Activated T-helper 17 cell treated with anti-CD3 and anti-CD28 coated beads, Interleukin-2, amount 50 U/mL, for 72 hours (primary cell): ENCODE measurements at places on chromosomes 3 and 15. TPM values are rescaled to one million over a fixed set of nuclear protein-coding genes. Genes with fewer than 3 reads are reported as not detected.

CACNA1D gene
- total RNA-seq, result 0.56 TPM

CORO2B gene
- not detected for total RNA-seq

RFT1 gene
- 24.6 TPM for total RNA-seq

LARP6 gene
- total RNA-seq, result not detected

CFAP44 gene
- 11.6 TPM for total RNA-seq

TMC3 gene
- total RNA-seq, result not detected

CHRNB4 gene
- not detected for total RNA-seq

IL1RAP gene
- 17.2 TPM for total RNA-seq

EIF5A2 gene
- 4.7 TPM for total RNA-seq

KAT2B gene
- 109 TPM for total RNA-seq

CSNK1G1 gene
- 38.0 TPM for total RNA-seq

CHL1 gene
- not detected for total RNA-seq

INSYN1 gene
- not detected for total RNA-seq
